ENCODE measurements at places on chromosomes 4 and X.

DNA sequence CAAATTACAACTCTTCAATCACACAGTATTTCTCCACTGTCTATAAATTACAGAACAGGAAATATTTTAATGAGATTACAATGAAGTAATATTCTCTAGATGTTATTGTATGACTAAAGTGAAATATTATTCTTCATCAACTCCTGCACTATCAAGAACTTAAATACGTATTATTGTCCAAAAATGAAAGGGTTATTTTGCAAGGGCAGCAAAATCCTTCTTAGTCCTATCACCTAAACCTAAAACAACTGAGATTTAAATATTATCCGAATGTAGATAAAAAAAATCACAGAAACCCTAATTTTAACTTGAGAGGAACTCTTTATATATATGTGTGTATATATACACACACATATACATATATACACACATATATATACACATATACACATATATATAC lies 4.9 kb downstream of the UBA6 start:
- no peak for DNase-seq

DNA sequence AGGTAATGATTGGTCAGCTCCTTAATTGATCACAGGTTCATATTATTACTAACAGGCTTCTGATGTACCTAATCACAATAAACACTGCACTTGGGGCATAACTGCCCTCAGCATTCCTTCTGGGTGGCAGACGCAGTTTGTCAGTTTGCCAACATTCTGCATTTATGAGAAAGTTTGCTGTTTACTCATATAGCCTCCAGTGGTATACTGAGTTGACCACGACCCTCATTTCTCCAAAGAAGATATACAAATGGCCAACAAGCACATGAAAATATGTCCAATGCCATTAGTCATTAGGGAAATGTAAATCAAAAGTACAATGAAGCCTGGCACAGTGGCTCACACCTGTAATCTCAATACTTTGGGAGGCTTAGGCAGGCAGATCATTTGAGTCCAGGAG lies 26.3 kb downstream of the EFHC2 start:
- DNase-seq = no peak

DNA sequence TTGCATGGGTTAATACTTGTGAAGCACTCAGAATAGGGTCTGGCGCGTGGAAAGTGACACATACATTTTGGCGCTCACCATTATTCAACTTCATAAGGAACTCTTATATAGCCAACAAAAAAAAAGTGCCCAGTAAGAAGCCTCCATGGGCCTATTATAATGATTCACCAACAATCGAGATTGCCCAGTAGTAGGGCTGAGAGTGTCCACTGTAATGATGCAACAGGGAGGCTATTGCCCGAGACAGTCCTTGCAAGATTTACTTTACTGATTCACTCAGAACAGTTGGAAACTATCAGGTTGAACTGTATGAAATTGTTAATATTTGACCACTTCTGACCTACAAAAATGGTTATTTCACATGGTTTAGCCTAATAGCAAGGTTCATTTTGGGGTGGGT lies 86.0 kb downstream of the PJA1 start:
- DNase-seq = no peak

DNA sequence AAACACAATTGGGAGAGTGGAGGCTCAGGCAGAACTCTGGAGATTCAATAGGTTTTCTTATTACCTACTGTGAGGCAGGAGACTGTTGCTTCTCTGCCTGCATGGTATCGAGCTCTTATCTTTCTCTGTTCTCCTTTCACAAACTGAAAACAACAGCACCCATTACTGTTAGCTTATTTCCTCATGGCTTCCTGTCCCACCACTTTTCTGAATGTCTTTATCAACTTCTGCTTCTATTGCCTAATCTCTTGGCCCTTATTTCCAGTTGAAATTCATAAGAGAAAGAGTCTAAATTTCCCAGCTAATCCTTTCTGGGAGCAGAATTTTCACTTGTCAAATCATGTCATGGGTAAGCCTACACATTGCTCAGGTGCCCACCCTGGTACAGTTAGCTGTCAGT lies 46.8 kb upstream of the NDST3 start:
- no peak for DNase-seq

DNA sequence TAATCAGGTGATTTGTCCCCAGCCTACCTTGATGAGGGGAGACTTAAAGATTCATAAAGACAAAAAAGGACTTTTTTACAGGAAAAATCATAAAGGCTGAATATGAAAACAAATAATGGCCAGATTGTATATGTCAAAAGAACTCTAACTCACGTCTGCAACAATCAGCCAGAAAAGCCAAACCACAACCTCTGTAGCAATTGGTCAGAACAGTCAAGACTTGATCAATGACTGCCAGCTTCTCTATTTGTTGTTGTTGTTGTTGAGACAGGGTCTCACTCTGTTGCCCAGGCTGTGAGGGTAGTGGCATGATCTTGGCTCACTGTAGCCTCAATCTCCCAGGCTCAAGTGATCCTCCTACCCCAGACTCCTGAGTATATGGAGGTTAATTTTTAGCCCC lies 35.9 kb upstream of the PPA2 start:
- no peak for DNase-seq

- DNase-seq = no peak
Observed at GRCh38 chr4:100348473-100348872, 158.2 kb upstream of the DDIT4L start.

DNA sequence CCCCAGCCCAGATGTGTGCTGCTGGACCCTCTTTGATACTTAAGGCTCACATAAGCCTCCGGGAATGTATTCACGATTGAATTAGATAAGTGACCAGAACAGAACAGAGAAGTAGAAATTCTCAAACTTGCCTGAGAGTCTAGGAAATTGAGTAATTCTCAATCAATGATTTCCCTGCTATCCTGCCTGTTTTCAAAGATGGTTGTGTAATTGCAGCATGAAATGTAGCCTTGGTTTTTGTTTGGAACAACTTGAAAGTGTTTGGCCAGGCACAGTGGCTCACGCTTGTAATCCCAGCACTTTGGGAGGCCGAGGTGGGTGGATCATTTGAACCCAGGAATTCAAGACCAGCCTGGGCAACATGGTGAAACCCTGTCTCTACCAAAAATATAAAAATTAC lies 41.2 kb downstream of the TNIP2 start:
- no peak for DNase-seq

GRCh38 chr4:14835288-14835687 lies 167.0 kb upstream of the CPEB2 start:
- no peak for DNase-seq

DNA sequence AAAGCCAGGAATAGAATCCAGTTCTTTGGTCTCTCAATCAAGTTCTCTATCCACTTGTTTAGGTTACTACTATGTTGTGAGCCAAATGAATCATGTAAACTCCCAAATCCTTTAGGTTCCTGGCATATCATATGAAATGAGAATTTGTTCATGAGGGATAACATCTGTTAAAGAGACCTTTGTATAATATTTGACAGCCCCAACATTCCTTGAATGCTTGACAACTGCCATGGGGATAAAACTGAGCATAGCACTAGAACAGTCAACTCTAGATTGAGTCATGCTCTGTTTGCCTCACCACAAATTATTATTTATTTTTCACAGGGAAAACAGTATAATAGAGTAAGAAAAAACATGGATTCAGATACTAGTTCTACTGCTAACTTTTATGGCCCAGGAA lies 93.3 kb downstream of the NAA11 start:
- DNase-seq = no peak

DNA sequence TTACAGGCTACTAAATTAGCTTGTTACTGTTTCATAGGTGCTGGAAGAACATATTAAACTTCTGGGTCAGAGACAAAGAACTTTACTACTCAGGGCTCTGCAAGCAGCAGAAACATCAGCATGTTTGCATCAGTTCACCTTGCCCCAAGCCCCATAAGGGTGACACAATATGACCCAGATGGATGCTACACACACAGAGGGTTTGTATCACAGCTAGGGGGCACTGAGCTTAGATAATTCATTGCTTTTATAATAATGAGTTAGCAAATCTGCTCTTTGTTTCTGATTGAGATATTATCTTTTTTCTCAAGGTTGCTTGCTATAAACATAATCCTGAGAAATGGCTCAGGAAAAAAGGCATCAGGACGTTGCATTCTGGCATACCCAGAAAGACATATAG lies 4.8 kb upstream of the SYNPO2 start:
- DNase-seq = no peak

DNA sequence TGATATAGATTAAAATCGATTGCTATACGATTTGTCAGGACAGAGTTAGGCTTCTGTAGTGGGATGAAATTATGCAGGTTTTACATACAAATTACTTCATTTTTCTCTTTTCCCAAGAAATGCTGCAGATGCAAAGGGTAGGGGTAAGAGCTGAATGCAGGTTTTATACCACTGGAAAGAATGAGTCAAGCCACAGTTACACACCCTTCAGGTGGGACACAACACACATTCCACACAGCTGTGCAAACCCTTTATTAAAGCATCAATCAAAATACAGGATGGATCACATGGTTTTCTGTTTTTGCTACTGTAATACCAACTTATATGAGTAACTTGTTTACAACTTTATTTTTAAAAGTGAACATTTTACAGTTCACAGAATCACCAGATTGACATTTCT lies 39.8 kb downstream of the MFAP3L start:
- DNase-seq = no peak

- DNase-seq = no peak
Observed at GRCh38 chr4:74453037-74453635, 8.2 kb downstream of the AREG start.

GRCh38 chr4:12924253-12924652 lies 559.9 kb downstream of the RAB28 start:
- no peak for DNase-seq

DNA sequence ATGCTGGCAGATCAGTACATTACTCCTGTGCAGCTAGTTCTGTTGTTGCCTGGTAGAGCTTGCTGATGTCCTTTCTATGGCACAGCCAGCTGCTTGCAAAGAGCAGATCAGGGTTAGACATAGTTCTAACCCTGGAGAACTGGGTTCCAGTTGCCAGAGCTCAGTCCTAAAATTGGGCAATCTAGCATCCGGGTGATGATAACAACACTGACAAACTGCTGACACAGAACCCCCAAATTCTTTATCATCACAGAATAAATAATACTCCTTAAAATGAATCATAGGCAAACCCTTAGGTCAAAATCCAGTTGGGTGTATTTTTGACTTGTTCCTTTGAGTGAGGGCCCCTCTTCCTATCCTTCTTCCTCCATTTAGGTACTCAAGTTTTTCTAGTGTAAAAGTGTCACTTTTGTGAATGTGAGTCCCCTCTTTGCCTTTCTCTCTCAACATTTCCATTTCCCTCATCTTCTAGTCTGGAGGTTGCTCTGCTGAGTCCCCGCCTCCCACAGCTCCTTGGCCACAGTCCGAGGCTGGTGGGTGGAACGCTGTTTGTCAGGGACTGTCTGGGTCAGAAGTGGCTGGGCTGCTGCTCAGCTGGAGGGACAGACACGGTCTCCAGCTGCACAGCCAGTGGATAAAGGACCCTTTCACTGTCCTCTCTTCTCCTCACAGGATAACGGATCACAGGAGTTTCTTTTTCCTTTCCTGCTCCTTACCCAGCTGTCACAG lies 93.6 kb upstream of the RASGEF1B start:
- no peak for DNase-seq

GRCh38 chr4:146191766-146192458 lies 16.4 kb downstream of the LSM6 start:
- DNase-seq = no peak

DNA sequence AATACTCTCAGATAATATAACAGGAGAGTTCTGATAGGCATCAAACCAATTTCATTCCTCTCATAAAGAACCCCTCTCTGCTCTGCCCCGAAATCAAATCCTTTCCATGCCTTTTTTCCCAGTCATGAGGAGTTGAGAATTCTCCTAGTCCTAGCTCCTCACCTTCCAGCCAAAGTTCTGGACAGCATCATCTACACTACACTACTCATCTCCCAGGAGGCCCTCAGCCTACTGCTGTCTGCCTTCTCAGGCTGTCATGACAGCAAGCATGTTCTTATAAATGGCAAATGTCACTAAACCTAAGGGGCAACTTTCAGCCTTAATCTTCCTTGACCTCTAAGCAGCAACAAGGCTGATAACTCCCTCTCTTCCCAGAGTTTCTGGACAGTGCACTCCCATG lies 26.6 kb downstream of the MAPK10 start:
- no peak for DNase-seq

DNA sequence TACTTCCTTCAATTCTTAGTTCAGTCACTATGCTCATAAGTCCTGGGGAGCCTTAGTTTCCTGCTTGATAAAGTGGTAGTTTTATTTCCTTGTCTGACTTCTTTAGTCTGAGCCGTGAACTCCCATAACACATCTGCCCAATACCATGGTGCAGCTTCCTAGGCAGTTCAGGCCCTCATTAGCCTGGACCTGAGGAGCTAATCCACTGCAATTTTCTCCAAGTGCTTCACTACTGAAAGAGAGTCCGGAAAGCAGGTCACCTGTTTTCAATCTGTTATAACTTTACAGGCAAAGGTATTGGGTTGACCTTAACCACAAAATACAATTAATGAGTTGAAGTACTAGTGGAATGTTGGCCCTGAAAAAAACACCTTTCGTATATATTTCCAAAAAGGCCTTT lies 245.4 kb upstream of the BOD1L1 start:
- DNase-seq = no peak

DNA sequence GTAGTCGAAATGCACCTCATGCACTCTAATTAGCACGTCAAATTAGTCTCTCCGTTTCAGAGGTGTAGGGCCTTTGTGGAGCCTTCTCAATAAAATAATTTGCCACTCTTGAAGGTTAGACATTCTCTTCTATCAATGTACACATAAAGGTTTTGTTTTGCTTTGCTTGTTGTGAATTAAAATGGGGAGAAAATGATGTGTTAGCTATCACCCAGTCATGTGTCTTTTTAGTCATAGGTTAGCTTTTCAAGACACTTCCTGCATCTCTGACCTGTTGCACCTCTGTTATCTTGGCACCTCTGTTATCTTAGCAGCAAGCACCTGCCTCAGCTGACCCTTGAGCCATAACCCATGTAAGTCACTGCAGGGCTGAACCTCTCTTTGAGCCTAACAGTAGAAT lies 936 bp downstream of the TMEM144 start:
- DNase-seq = no peak

DNA sequence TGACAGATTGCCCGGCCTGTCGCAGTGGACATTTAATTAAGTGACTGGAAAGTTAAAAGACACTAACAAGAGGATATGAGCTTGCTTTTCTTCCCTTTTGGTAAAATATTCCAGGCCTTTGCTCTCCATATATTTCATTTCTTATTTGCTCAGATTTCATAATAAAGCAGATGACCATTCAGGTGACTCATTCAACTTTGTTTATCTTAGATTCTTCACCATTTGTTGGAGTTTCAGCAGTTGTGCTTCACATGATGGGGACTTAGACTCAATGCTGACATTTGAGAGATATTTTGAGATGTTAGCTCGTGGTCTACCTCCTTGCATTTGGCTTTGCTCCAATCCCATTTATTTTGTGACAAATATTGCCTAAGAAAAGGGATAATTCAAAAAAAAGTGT lies 312.2 kb downstream of the ARHGAP24 start:
- DNase-seq = no peak

GRCh38 chr4:73508651-73509050 lies 27.1 kb downstream of the AFM start:
- no peak for DNase-seq

- no peak for DNase-seq
Observed at GRCh38 chrX:135114392-135114791, 5.9 kb downstream of the ETDB start.

GRCh38 chrX:118181030-118181429 lies 64.4 kb upstream of the KLHL13 start:
- no peak for DNase-seq
